Tibial nerve (tissue), 4 donors: ENCODE measurements at places on chromosomes 1 and 21. TPM values are rescaled to one million over a fixed set of nuclear protein-coding genes. Genes with fewer than 3 reads are reported as not detected.

SYCP1 gene
- total RNA-seq: not detected

HMGB4 gene
- not detected for total RNA-seq

AADACL4 gene
- total RNA-seq: not detected

GRCh38 chr1:219805191-219805590 is 123.2 kb downstream of the SLC30A10 start:
- no peak for DNase-seq

DNA sequence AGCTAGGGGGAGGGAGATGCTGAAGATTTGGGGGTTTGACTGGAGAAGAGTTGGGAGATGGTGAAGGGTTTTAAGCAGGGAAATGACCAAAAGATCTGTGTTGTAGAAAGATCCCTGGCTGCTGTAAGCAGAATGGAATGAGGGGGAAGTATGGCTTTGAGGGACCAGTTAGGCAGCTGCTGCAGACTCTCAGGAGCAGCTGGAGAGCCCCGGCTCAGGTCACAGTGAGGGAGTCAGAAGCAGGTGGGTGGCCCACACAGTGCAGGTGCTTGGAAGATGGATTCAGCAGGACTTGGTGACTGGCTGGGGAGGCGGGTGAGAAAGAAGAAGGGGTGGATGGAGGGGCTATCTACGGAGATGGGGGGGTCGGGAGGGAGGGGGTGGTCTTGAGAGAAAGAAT is 35.7 kb downstream of the EDN2 start:
- DNase-seq: no peak

DNA sequence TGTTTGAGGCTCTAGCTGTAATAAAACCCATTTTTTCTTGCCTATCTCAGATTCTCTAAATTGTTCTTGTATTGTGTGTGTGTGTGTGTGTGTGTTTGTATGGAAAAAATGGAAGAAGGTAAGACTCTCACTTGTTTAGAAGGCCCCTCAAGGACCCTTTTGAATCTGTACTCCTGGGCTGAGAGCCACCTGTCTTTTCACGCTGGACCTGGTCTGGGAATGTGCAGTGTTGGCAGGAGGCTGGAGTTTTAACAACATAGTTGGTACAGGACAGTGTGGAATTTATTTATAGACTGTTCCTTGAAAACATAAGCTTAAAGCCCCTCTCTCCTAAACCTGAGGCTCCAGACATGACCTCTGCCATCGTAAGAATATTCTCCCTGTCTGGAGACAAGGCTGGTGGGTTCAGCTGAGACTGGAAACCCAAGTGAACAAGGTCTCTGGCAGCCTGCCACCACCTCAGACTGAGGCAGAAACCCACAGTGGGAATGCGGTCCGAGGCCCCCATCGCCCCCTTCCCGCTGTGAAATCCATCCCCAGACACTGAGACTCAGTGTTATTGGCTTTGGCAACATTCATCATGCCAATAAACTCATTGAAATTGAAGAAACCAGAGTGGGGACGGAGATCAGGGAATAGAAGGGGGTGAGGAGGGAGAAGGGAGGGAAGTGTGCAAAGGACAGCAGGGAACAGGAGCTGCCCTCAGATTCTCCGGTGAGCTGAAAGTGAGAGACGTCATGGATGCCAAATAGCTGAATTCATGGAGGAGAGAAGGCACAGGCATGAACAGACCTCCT is 24.6 kb upstream of the PLXNA2 start:
- no peak for DNase-seq

DNA sequence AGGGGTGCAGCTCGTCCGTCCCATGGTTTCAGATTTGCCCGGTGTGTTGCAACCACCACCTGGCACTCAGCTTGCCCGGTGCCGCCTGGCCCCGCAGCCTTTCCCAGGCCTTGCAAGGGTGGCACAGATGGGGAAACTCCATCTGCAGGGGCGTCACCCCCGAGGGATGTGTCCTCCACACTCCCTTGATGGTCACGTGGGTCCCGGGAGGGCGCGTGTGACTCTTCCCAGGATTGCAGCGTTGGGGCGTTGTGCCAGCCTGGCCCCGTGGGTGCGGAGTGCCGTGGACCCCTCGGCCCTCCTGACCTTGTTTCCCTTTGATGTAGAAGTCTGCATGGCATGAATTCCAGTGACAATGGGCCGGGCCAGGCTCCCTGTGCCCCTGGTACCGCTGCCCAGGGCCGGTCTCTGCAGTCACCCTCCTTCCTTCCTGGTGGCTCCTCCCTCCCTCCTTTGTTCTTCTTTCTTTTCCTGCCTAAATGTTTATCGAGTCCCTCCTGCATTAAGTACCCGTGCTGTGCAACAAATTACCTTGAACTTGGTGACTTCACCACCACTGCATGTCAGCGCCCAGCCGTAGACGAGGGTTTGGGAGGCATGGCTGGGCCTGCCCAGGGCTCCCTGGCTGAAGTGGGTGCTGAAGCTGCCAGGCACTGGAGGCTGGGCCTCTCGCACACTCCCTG is 22.9 kb downstream of the RRP1 start:
- no peak for DNase-seq

- peak; percentile 26 for DNase-seq
These were observed 36.7 kb downstream of the ERI3 start for GRCh38 chr1:44318097-44319088.

DNA sequence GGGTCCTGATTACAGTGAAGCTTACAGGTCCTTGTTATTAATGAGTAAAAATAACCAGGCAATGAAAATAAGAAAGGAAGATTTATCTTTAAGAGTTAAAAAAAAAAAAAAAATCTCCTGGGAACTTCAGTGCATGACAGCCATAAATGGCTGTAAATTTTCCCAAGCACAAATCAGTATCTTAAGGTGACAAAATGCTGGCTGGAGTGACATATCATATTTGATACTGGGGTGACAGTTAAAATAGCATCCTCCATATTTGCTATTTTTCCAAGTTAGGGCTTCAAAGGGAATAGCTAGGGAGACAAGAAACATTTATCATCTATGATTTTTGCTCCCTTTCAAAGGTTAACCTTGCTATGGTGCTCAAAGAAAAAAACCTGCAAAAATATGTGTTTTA is 226.6 kb downstream of the PRDM2 start:
- DNase-seq: no peak

DNA sequence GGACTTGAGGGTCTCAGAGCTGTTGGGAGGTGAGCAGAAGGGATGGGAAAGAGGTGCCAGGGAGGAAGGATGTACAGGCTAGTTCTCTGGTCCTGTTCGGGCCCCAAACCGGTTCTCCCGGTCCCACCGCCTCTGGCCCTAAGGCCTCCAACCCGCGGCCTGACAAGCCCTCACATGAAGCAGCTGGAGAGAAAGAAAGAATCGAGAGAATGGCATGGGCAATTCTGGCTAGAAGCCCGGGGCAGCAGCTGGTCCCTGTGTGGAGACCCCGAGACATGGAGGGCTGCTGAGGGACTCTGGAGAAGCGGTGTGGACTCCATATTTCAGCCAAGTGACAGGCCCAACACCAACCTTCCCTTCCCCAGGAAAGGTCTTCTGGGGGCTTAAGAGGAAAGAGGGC is 730 bp downstream of the CDC42SE1 start:
- no peak for DNase-seq

- DNase-seq: no peak
These were observed 23.4 kb downstream of the MAPKAPK2 start for GRCh38 chr1:206708058-206708457.

- peak; percentile 36 for DNase-seq
These were observed 25.6 kb upstream of the NFIA start for GRCh38 chr1:61056573-61057439.
